Tongue (tissue), 3 donors: ENCODE measurements at places on chromosomes 4 and X. TPM values are rescaled to one million over a fixed set of nuclear protein-coding genes. Genes with fewer than 3 reads are reported as not detected.
A peak's percentile ranks its signal among the peaks of the same experiment; 100 is the strongest.

- DNase-seq, result peak; percentile 49
Measured at GRCh38 chr4:143207555-143207954, 22.8 kb downstream of the USP38 start.

DNA sequence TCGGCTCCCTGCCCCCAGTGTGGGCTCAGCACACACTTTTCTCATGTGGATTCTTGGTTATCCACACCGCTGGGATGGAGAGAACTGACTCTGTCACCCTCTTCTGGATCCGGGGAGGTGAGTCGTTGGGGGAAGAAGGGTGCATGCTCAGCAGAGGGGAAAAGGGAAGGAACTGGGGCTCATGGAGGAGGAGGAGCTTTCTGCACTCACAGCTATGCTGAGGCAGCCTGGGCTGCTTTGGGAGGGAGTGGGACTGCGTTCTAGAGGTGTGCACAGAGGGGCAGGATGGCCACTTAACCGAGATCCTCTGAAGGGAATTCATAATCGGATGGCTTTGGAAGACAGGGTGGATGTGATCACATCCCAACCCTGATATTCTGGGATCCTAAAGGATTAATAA is 51.6 kb downstream of the RTL5 start:
- no peak for DNase-seq

DNA sequence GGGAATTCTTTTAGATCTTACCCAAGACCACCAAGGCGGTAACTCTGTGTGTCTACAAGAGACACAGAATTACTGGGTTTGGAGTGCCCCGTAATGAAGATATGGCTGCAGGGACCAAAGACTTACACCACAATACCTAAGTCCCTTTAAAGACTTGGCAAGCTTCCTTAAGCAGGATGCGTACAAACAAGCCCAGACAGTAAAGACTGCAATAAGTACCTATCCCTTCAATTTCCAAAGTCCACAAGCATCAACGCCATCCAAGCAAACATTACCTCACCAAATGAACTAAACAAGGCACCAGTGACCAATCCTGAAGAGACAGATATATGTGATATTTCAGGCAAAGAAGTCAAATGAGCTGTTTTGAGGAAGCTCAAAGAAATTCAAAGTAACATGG is 42.3 kb upstream of the RNF128 start:
- no peak for DNase-seq

- peak; percentile 90 for DNase-seq
Measured at GRCh38 chrX:103687073-103687695, 685 bp upstream of the MORF4L2 start.

- DNase-seq, result peak; percentile 27
Measured at GRCh38 chr4:112075129-112075753, 70.0 kb upstream of the FAM241A start.

DNA sequence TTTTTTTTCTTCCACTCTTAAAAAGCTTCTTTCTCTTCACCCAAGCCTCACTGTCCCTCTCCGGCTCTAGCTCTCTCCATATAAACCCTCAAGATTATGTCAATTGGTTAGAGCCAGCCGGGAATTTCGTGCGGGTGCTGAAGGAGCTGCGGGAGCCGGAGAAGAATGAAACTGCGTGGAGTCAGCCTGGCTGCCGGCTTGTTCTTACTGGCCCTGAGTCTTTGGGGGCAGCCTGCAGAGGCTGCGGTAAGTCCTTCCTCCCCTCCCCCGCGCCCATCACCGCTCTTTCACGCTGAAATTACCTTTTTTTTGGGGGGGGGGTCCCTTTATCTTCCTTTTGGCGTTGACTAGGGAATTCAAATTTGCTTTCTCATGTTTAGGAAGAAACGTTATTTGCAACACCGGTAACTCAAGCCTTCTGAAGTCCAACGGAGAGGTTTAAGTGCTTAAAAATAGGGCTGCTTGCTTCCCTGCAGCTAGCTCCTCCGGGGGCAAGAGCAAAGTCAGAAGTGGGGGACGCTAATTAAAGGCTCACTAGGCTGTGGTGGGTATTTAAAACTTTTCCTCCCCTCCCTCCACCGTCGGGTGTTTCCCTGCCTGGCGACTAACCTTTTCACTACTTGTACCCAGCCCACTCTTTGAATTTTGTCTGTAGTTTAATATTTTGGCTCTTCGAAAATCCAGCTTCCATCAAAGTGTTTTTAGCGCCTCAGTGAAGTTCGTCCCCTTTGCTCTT is 491 bp downstream of the COL4A5 start:
- peak; percentile 43 for DNase-seq

DNA sequence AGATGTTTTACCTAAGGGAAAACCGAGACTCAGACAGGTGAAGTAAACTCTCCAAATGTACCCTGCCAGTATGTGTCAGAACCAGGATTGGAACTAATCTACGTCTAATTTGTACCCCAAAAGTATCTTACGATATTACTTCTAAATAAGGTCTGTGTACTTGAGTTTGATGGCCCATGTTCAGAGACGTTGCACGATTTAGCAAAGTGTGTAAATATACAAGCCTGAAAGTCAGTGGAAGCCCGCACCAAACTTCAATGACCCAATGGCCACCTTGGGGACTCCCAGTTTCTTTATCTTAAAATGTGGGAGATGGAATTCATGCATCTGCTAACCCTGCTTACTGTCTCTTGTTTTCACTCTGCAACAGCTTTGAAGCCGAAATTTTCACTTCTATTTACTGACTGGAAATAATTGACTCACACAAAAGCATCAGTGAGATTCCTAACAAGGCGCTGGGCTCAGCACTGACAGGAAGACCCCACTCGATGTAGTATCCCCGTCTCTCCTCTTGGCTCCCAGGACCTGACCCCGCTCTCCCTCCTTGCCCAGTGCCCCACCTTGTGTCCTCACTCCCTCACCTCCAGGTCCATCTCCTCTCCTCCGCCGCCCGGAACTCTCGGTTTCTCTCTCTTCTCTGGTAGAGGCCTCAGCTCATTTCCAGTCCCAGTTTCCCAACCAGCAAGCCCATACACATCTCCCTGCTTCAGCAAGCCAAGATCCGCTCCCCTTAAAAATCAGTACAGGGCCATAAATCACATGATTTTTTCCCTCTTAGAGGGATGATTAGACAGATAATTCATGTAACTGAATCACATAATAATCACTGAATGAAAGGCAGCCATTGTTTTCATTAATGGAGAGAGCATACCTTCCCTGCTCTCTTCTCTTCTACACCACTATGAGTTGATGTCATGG is 42.8 kb downstream of the ENPP6 start:
- DNase-seq, result no peak

DNA sequence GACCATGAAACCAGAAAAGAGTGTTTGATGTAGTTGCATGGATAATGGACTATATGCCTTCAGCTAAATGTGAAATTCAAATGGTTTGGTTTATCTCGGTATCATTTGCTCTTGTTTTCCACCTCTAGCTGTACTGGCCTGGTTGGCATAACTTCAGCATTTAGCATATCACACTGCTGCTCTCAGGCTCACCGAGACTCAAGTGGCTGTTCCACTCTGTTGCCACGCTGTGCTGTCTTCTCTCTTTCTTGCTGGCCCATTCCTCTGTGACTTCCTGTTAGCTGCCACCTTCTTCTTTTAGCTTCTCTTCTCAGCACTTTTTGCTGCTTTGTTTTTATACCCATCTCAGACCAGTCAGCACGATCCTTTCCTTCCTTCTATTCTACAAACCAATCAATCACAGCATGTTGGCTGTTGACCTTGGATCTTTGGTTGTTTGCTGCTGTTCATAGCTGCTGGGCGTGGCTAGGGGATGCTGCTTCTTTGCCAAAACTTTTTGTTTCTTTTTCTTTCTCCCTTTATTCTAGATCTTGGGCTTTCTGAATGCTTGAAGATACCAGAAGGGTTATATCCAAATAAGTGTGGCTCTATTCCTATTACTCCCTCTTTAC is 24.0 kb downstream of the INTS6L start:
- no peak for DNase-seq

DNA sequence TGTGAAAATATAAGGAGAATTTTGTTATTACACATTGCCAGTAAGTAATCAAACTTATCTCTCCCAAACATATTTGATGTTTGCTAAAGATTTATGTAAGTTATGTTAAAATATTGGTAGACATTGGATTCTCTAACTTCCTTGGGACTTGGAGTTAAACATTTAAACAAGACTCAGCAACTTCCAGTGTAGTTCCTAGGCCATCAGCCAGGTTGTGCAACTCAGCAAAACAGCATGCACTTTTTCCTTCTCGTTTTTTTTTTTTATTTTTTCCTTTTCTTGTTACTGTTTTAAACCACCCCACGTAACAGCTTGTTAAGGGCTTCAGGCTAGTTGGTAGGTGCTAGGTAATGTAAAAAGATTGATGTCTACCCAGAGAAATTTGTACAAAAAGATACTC is 510.4 kb downstream of the ANKRD50 start:
- DNase-seq, result peak; percentile 28

- no peak for DNase-seq
Measured at GRCh38 chrX:10441464-10441863, 178.9 kb downstream of the MID1 start.

- DNase-seq, result no peak
Measured at GRCh38 chr4:110704748-110705439, 82.0 kb upstream of the PITX2 start.

OCIAD2 gene
- total RNA-seq, result 4.8 TPM

FAM184B gene
- 8.0 TPM for total RNA-seq
